ENCODE measurements at places on chromosomes 1 and 21.
A peak's percentile ranks its signal among the peaks of the same experiment; 100 is the strongest.

DNA sequence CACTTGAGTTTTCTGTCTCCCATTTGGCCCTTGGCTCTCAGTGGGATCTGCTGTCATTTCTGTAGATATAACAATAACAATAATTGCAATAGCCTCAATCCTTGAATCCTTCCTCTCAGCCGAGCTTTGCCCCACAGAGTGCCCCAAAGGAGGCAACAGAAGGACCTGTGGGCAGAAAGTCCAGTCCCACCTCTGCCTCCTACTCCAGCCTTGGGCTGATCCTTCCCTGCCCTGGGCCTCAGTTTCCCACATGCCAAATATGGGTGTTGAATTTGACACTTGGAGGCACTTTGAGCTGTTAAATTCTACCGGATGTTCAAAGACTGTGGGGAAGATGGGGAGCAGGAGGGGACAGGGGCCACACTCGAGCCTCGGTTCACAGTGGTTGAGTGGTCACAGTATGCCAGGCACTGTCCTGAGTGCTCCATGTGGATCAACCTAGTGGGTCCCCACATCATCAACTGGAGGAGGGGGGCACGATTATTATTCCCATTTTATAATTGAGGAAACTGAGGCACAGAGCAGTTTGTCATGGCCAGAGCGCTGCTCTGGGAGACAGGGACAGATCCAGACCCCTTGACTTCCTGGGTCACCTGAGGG lies 307.1 kb downstream of the MATN1 start:
- DNase-seq, result no peak

DNA sequence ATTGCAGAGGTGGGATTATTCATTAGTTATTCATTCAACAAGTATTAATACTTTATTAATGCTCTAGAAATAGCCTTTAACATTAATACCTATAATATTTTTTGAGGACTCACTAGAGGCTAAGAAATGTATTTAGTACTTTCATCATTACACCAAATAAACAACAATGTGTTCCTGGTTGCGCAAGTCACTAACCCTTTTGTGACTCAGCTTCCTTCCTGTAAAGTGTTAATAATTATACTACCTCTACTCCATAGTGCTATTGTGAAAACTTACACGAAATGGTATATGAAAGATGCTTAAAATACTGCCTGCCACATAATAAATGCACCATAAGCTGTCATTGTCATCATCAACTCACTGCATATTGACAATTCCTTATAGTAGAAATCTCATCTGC lies 431.0 kb downstream of the DPYD start:
- no peak for DNase-seq

GRCh38 chr1:9659328-9659727 lies 7.8 kb downstream of the PIK3CD start:
- no peak for DNase-seq

GRCh38 chr1:169849346-169850022 lies 44.2 kb downstream of the SCYL3 start:
- peak; percentile 62 for DNase-seq

- no peak for DNase-seq
Observed at GRCh38 chr1:26010825-26011224, 10.8 kb upstream of the EXTL1 start.

DNA sequence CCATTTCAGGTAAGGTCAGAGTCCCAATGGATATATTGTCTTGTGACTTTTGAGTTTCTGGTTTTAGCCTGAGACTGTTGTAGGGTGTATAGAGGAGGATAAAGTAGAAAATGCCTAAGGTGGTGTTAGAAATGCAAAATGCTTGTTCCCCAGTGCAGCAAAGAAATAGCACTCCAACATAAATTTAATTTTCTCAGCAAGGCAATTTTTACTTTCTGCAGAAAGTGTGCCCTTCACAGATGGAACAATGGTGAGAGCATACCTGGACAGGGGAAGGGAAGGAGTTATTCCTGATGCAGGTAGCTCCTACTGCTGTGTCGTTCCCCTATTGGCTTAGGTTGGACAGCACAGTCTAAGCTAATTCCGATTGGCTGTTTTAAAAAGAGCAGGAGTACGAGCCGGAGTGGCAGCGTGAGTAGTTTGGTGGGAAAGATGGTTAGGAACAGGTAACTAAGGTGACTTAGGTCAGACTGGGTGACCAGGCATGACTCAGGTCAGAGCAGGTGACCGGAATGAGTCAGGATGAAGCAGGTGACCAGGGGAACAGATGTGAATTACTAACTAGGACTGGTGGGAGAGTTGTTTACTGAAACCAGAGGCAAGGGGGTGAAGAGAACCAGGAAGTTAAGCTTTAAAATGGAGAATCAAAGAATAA lies 21.5 kb downstream of the SPATA45 start:
- DNase-seq, result no peak

- DNase-seq, result no peak
Observed at GRCh38 chr21:28142697-28143096, 850.0 kb downstream of the LTN1 start.

GRCh38 chr1:51175278-51175677 lies 60.8 kb upstream of the RNF11 start:
- DNase-seq, result no peak

GRCh38 chr1:5769146-5769545 lies 223.1 kb downstream of the NPHP4 start:
- no peak for DNase-seq

- no peak for DNase-seq
Observed at GRCh38 chr1:119226321-119226720, 85.9 kb upstream of the WARS2 start.

- peak; percentile 77 for DNase-seq
Observed at GRCh38 chr1:54944610-54945392, 35.6 kb upstream of the TMEM61 start.
